Endodermal cell (in vitro differentiated cells): ENCODE measurements at places on chromosomes 5 and 9. TPM values are rescaled to one million over a fixed set of nuclear protein-coding genes. Genes with fewer than 3 reads are reported as not detected.

Gene OR13C2
- not detected in 3 replicates for total RNA-seq

Gene PRUNE2
- 4.3 and 6.8 TPM in 2 replicates for total RNA-seq

Gene SCGB3A2
- 1.1 to 1.8 TPM (median 1.3 TPM) in 3 replicates for total RNA-seq

Gene SLC34A3
- total RNA-seq, result 0.15 to 0.33 TPM (median 0.17 TPM) in 3 replicates

Gene WNK2
- total RNA-seq, result 46.1 to 80.1 TPM (median 55.0 TPM) in 3 replicates

Gene PCDHA1
- total RNA-seq, result 0.18 to 0.26 TPM (median 0.19 TPM) in 3 replicates

Gene PCDHB9
- total RNA-seq, result 2.6 to 5.2 TPM (median 3.2 TPM) in 3 replicates

Gene PTGR1
- 175 and 204 TPM in 2 replicates for total RNA-seq

Gene OBP2B
- total RNA-seq, result not detected in 2 replicates

Gene MYORG
- total RNA-seq, result 35.7 to 58.8 TPM (median 56.7 TPM) in 3 replicates

Gene C5
- 91.6 to 103 TPM (median 96.6 TPM) in 3 replicates for total RNA-seq

Gene PCDHB8
- 3.5 and 3.6 TPM in 2 replicates for total RNA-seq

Gene TIGD6
- total RNA-seq, result 3.5 to 3.9 TPM (median 3.8 TPM) in 3 replicates

Gene KLF9
- 0.09 and 0.13 TPM in 2 replicates for total RNA-seq

Gene NR2F1
- total RNA-seq, result 0.23 TPM in 1 of 2 replicates, not detected in the other

Gene RANBP17
- total RNA-seq, result 20.6 to 31.0 TPM (median 26.6 TPM) in 3 replicates

Gene ERMP1
- total RNA-seq, result 32.7 to 47.0 TPM (median 36.0 TPM) in 3 replicates

Gene MORN5
- total RNA-seq, result not detected in 3 replicates

Gene GABBR2
- total RNA-seq, result 1.2 to 6.7 TPM (median 1.6 TPM) in 3 replicates

Gene CDHR2
- 0.27 and 0.37 TPM in 2 replicates for total RNA-seq

Gene SLC25A2
- 0.55 TPM in 1 of 3 replicates, not detected in the others for total RNA-seq

Gene GPR151
- 4.9 and 5.1 TPM in 2 replicates for total RNA-seq

Gene SEMA4D
- total RNA-seq, result 35.5 and 42.8 TPM in 2 replicates

Gene ZSWIM6
- 18.8 to 20.6 TPM (median 20.2 TPM) in 3 replicates for total RNA-seq

Gene MEGF10
- 14.3 and 17.7 TPM in 2 replicates for total RNA-seq

Gene ANKRD18B
- total RNA-seq, result 5.2 and 6.7 TPM in 2 replicates
